H1 (cell line): ENCODE measurements at places on chromosomes 2 and 18.

DNA sequence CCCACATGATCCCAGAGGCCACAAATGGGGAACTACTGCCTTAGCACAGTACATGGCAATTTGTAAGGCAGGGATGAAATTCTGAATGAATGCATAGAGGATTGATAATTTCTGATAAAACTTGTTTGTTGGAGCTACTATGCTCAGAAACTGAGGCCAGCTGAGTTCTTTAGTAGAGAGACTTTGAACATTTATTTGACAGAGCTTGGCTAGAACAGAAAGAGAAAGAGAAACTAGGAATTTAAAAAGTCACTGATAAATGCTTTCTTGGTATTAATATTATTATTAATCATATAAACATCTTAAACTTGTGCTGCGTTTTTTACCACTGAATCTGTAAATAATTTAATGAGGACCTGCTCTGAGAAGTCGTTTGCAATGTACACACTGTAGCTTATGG, 923.7 kb upstream of the CNTNAP5 start:
- no peak for DNase-seq

DNA sequence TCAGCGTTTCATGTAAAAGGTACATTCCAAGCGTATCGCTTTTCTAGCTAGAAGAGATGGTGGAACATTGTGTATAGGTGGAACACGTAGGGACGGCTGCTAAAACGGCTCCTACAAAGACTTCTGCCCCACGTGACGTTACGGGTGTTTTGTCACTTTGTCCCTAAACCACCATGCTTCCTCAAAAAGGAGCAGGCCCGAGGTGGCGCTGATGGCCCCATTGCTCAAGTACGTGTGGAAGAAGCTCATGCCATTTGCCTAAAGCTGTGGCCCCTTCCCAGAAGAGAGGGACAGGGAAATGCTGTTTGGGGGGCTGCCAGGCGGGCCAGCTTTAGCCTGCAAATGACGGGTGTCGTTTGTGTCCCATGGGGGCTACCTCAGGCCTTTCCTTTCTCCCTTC, 72.7 kb downstream of the TMEM247 start:
- DNase-seq, result no peak

DNA sequence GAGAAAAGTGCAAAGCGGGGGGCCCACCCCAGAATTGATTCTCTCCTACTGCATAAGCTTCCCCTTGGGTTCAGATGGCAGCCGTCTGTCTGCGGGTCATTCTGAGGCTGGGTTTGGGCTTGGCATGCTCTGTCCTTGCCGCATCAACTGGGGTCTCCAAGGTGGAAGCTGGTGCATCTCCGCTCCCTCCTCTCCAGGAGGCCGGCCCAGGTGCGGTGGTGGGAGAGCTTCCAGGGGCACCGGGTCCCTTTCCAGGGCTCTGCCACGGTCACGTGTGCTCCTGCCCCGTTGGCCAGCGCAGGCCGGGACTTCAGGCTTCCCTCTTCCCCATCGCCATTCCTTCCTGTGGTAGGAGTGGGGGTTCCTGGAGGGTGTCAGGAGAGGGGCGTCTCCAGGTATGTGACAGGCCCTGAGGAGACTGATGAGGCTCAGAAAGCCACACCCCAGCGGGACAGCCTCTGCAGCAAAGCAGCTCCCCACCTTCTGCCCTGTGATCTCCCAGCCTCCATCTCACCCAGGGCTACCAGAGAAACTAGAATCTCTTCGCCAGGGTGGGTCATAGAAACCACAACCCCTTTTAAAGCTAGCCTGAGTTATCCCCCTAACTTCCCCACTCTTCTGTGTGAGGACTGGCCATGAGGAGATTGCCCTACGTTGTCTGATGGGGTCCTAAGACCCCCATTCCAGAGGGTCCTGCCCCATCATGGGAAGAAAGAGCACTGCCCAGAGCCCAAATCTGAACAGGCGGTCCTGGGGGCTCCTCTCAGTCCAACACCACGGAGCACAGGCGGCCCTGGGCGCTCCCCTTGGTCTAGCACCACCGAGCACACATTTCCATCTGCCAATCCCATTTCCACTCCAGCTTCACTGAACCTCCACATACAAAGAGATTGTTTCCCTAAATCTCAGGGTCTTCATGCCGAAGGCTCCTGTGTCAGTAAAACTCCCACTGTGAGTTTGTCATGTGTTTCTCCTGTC, 76.6 kb downstream of the SLC66A2 start:
- DNase-seq, result no peak

DNA sequence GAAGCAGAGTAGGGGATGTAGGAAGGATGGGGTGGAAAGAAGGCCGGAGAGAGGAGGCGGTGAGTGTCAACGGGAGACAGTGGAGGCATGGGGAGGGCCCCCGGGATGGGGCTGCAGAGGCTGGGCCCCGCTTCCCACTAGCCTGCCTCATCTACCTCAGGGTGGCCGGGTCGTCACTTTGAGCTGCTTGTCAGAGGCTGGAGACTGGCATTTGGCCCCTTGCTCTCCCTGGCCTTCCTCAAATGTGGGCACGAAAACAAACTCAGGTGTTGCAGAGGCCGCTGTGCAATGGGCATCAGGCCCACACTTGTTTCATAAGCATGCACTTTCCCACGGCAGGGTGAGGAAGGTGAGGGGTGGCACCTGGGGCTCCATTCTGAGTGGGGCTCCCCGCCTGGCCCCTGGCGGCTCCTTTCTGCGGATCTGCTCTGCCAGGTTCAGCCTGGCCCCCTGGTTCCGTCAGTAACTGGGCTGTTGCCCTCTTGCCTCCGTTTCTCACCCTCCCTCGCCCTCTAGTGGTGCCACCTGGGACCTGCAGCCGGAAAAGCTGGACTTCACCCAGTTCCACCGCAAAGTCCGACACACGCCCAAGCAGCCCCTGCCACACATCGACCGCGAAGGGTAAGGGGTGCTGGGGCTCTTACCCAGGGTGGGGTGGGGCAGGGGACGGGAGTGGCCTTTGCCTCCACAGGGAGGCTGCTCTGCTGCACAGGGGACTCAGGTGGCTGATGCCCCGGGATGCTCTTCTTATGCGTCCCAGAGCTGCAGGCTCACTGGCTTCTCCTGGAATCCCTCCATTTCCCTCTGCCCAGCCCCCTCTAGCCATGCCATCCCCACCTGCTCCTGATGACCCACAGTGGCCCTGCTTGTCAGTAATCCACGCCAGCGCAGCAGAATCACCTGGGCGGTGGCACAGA, 125.4 kb downstream of the CTIF start:
- DNase-seq, result peak; percentile 56

DNA sequence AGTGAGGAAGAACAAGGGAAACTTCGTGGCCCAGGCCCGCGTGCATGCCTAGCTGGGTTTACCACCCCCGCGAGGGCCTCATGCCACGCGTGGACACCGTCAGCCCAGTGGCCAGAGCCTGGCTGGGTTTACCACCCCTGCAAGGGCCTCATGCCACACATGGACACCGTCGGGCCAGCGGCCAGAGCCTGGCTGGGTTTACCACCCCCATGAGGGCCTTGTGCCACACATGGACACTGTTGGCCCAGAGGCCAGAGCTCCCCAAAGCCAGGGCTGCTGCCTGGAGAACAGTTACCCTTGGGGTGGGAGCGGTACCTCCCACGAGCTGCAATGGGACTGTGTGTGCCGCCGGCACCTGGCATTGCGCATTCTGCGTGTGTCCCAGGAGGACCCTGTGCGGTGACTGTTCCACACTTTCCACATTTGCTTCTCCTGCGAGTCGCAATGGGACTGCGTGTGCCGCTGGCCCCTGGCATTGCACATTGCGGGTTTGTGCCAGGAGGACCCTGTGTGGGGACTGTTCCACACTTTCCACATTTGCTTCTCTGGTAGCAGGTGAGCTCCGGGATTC, 105.6 kb upstream of the CTDP1 start:
- no peak for DNase-seq

GRCh38 chr18:77481541-77481940, 231.9 kb downstream of the GALR1 start:
- no peak for DNase-seq

- DNase-seq, result no peak
These were observed 62.8 kb downstream of the SESTD1 start for GRCh38 chr2:179201869-179202268.

GRCh38 chr2:50408936-50409335, 623.0 kb downstream of the NRXN1 start:
- no peak for DNase-seq

DNA sequence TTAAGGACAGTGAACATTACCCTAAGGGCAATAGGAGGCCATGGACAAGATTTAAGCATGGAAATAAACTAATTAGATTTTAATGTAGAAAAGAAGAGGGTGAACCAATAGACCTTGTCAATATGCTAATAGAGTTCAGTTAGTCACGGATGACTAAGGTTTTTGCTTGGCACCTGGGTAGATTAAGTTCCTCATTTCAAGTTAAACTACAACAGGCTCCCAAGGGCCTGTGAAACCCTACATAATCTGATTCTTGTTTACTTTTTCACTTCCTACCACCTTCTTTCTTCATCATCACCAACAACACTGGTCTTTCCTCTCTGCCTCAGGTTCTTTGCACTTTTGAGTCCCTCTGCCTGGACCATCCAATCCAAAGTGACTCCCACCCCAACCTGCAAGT, 14.8 kb downstream of the SP110 start:
- DNase-seq, result no peak

DNA sequence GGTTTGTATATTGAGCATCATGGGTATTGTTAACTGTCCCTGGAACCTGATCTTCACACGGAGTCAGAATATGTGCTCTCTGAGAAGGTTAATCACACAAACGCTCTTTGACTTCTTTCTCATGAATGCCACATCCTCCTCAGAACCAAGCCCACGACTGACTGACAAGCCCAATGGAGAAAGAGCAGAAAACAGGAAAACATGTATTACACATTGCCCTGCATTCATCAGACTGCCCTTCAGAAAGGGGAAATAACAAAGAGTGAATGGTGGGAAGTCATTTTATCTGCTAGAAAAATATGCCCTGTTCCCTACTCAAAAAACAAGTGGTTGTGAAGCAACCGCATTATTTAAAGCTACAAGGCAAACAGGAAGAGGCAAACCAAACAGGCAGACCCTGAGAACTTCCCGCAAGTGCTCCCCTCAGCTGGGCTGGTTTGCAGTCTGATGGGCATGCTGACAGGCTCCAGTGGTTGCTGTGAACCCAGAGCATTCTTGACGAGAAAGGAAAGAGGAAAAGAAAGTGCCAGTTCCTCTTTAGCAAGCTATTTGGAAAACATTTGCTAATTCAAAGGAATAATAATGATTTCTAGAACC, 172.9 kb upstream of the SETBP1 start:
- no peak for DNase-seq

GRCh38 chr2:132577686-132578085, 92.3 kb downstream of the LYPD1 start:
- no peak for DNase-seq

DNA sequence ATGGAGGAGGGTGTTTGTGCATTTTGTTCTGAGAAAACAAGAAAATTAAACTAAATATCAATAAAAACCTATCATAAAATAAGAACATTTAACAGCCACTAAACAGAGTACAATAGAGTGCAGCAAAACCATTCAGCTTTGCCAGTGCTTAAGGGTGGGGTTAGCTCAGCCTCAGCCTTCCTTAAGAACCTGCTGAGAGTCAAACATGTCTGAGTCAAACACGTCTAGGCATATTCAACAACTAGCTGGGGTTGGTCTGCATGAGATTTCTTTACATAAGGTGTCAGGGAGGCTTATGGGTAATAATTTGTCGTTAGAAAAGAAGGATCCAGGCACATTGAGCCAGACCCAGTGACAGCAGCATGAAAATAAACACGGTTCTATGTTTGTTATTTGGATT, 298.2 kb downstream of the SP3 start:
- DNase-seq, result no peak

GRCh38 chr2:71778936-71779773, 325.8 kb downstream of the DYSF start:
- DNase-seq, result peak; percentile 34

GRCh38 chr2:118853651-118854291, 6.3 kb upstream of the EN1 start:
- DNase-seq, result peak; percentile 65

- DNase-seq, result no peak
These were observed 35.5 kb upstream of the KIDINS220 start for GRCh38 chr2:8872821-8873432.

GRCh38 chr2:137638932-137639331, 325.3 kb upstream of the HNMT start:
- no peak for DNase-seq

GRCh38 chr2:113977060-113977659, 87.3 kb downstream of the ACTR3 start:
- DNase-seq, result no peak

GRCh38 chr2:50635824-50636223, 396.1 kb downstream of the NRXN1 start:
- DNase-seq, result no peak

GRCh38 chr2:147101941-147102790, 742.7 kb upstream of the ACVR2A start:
- no peak for DNase-seq

DNA sequence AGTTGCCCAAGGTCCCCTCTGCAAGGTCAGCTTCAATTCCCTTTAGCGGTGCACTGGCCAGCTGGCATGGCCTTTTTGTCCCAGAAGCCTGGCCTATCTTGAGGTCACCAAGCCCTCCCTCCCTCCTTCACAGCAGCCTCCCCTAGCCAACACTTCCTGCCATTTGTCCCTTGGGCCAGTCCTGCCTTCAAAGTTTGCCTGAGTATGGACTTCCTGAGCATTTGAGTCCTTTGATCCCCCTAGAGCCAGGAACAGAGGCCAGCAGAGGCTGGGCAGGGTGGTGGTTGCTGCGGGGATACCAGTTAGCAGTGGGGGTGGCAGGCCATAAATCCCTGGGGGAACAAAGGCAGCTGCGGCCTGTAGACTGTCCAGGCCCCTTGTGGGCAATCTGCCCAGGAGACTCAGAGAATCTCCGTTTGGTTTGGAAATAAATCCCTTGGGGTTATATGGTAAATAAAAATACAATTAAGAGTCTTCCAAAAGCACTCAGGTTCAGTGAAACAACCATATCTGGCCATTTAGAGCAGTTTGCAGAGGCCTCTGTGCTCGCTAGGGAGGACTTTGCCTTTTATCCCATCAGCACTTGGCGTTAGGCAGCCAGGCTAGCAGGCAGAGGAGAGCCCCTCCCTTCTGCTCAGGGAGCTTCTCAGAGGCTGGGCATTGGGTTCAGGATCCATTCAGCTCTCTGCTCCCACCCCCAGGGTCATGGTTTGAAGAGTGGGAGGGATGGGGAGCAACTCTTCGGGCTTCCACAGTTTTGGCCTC, 3.1 kb upstream of the HES6 start:
- DNase-seq, result no peak

DNA sequence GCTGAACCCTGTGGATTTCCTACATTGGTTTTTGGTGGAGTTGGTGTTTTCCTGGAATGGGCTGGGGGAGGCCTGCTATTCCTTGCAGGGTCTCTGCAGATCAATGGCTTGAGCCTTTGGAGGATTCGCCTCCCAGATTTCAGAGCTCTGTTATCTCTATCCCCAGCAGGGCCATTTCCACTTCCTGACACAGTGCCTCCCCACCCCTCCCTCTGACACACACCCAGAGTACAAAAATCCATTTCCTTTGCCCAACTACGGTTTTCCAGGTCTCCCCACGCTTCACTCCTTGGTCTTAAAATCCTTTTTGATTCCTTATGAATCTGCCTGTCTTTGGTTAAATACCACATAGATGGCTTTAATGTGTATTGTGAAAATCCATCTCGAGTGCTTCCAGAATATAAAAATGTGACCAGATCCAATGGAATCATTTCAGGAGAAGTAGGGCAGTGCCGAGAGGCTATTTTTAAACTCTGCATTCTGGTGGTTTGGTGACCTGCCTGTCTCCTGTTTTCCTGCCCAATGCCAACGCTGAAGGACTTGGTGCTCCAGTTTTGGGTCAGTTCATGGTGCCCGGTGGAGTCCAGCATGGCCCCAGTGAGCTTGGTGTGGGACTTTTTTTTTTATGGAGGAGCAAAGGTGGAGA, 60.9 kb downstream of the ARL4C start:
- DNase-seq, result no peak
